CD4-positive, alpha-beta T cell treated with Interleukin-17A for 4 hours (primary cell): ENCODE measurements at places on chromosomes 1 and 21.

DNA sequence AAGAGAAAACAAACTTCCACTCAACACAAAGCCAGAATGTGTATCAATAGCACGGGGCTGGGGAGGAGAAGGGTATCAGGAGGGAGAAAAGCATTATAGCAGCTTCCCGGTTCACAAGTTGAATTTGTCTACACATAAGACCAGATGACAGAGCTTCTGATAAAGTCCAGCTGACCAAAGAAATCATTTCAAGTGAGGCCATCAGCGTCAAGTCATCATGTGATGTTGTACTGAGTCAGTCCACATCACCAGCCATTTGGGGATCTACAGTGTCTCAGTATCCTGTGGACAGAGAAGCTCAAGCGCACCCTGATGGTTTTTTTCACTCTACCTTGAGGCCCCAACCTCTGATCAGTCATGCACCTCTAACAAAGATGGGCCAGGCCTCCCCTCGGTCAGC is 33.0 kb downstream of the SETD4 start:
- no peak for DNase-seq

DNA sequence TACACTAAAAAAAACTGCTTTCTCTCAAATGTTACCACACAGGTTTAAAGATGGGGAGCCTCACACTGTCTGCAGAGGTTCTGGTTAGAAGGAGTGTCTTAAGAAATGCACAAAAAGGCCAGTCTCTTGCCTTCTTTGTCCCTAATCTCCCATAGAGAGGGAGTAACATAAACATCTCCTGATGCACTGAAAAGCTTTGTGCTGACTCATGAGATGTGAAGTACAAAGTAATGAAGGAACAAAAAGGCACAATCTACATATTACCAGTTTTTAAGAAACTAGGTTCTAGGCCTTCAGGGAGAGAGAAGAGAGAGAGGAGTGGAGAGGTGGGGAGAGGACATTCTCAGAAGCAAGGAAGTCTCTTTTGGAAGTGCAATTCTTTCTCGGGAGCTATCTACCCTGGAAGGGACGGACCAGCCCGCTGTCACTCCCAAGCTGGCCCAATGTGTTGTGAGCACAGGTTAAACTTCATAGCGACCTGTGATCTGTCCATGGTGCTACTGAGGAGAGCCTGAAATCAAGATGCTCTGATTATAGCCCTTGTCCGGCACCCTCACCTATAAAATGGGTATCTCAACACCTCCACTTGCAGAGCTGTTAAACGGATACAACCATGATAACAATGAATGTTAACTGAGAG is 458.1 kb downstream of the DISC1 start:
- DNase-seq, result no peak

- DNase-seq, result no peak
These were observed 10.3 kb upstream of the SPRR2B start for GRCh38 chr1:153081736-153082135.

DNA sequence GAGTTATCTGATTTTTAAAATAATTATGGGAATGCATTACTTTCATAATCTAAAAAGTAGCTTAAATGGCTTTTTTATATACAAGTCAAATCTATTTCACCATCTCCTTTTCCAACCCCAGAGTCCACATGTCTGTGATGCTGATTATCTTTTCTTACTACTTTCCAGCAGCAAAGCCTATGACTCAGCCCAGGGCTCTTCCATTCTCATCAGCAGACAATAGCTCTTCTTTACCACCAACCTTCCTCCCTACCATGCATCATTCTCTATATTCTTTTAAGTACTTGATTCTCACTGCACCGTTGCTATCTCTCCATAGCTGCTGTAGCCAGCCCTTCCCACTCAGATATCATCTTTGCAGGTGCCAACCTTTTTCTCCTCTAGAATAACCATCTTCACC is 61.3 kb downstream of the OVGP1 start:
- no peak for DNase-seq

DNA sequence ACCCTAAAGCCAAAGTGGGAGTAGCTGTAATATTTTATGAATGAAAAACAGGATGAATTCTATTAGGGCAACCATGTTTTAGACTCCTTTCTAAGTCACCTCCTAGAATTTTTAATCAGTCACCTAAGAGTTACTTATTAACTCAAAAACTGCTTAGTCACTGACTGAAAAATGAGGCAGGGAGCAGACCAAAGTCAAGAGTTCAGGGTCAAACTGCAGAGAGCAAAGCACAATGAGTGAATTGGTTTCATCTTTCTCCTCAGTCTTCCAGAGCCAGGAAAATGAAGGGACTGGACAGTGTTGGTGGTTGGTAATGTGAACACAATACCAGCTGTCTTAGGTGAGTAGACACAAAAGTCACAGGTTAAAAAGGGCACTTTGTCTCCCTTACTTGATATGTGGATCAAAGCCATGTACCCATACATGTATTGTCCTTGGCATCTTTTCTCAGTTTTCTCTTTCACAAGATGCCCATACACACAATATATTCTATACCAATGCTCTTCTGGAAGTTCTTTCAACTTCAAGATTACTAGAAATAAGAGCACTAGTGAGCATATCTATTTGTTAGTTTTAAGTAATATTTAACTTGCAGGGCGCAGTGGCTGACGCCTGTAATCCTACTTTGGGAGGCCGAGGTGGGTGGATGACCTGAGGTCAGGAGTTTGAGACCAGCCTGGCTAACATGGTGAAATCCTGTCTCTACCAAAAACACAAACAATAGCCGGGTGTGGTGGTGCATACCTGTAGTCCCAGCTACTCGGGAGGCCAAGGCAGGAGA is 42.2 kb downstream of the ATP1B1 start:
- DNase-seq, result no peak

- DNase-seq, result no peak
These were observed 24.7 kb upstream of the IL10 start for GRCh38 chr1:206796981-206797402.

DNA sequence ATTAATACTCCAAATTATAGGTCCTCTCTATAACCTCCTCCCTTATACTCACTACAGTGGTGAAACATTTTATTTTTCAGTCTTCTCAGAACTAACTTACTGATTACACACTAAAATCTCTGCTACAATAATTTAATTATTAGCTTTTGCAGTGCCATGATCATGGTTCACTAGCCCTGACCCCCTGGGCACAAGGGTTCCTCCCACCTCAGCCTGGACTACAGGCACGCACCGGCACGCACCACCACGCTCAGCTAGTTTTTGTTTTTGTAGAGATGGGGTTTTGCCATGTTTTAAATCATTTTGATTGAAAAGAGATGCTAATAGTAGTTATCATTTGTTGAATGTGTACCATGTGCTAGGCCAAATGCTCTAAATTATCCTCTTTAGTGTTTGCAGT is 6.3 kb downstream of the PATJ start:
- DNase-seq, result no peak
